Stimulated activated naive CD4-positive, alpha-beta T cell treated with Interleukin-2 at 50 U/mL for 16 hours (primary cell): ENCODE measurements at places on chromosomes 6 and 20.
A peak's percentile ranks its signal among the peaks of the same experiment; 100 is the strongest.

DNA sequence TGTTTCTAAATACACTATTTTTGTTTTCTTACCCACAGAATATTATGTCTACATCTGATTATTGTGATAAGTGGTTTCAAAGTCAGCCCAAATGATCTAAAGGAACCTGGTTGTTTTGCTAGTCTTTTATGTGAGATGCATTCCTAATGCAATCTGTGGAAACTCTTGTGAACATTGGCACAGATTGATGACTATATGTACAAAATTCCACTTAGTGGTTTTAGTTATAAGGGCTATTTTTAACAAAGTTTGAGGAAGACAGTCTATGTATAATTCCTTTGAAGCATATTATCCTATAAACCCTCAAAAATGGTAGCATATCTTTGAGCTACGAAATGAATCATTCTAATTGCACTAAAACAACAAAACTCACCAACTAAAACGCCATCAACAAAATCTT, 140.9 kb downstream of the GRIK2 start:
- DNase-seq: no peak

DNA sequence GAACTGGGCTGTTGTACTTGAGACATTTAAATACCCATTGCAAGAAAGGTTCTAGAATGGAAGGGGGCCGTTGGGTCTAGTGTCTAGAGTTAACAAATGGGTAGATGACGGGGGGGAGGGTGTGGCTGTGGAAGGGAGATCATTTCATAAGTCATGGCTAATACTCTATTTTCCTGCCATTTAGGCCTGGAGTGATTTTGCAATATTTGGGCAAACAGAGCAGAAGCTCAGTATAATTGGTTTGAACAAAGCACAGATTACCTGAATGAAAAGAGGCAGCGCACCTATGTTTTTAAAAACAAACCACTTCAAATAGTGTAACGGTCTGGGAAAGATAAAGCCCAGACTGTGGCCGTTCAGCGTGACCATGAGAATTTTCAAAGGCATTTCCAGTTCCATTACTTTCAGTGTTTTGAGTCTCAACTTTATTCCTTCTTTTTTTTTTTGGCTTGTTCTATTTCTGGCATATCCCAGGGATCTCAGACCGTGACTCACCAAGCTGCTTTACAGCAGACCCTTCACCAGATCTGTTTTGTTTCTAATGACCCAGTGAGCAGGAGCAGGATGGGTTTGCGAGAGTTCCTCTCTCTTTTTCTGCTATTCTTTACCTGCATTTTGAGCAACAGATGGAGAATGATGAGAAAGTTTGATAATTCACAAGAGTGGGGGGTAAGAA, 73.7 kb downstream of the LYRM2 start:
- no peak for DNase-seq

DNA sequence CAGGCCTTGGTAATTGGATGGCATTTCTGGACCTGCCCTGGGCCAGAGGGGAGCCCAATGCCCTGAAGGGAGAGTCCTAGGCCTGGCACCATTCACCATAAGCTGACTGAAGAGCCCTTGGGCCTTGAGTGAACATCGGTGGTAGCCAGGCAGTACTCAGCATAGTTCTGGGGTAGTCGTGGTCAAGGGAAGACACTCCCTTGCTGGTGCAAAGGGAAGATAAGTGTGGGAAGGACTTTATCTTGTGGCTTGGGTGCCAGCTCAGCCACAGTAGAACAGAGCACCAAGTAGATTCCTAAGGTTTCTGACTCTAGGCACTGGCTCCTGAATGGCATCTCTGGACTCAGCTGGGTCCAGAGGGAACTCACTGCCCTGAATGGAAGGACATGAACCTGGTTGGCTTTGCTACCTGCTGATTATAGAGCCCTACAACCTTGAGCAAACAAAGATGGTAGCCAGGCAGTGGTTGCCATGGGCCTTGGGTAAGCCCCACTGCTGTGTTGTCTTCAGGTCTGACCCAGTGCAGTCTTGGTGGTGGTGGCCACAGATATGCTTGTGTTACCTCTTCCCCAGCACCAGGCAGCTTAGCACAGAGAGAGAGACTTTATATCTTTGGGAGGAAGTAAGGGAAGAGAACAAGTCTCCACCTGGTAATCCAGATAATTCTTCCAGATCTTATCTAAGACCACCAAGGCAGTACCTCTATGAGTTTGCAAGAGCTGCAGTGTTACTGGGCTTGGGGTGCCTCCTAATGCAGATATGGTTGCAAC, 83.5 kb downstream of the PRDM13 start:
- DNase-seq: no peak

- no peak for DNase-seq
Observed at GRCh38 chr6:155106456-155107115, 111.5 kb downstream of the TIAM2 start.

DNA sequence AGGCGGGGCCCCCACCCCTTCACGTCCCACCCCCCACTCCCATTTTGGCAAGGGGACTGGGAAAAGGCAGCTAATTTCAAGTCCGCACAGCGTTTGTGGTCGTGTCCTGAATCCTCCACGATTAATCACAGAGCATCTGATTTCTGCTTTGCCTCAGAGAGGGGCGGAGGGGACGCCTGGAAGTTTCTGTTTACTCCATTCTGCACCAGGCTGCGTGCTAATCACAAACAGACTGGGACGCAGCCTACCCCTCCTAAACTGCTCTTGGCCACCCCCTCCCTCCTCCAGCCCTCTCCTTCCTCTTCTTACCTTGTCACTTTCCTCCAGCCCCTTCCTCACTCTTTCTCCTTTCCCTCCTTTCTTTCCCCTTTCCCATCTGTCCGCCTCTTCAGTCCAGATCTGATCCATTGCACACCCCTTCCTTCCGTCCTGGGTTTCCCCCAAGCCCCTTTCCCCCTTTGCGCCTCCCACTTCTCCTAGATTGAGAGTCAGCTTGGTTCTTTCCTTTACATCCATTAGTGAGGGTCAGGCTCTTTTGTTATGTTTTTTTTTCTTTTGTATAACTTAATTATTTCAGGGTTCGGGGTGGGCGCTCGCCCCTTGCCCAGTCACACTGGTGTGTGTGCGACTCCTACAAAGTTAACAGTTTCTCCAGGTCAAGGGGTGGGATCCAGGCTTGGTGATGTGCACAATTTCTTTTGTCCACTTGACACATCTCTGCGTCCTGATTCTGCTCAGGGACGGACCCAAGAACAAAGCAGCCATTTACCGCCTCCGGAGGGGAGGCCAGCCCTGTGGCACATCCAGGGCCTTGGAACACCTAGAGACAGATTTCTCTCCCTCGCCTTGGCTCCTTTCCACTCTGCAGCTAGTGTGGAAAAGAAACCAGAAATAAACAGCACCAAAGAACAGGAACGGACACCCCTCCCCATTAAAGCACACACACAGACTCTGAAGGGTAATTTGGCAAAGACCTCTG, 520 bp upstream of the RIPOR3 start:
- no peak for DNase-seq

DNA sequence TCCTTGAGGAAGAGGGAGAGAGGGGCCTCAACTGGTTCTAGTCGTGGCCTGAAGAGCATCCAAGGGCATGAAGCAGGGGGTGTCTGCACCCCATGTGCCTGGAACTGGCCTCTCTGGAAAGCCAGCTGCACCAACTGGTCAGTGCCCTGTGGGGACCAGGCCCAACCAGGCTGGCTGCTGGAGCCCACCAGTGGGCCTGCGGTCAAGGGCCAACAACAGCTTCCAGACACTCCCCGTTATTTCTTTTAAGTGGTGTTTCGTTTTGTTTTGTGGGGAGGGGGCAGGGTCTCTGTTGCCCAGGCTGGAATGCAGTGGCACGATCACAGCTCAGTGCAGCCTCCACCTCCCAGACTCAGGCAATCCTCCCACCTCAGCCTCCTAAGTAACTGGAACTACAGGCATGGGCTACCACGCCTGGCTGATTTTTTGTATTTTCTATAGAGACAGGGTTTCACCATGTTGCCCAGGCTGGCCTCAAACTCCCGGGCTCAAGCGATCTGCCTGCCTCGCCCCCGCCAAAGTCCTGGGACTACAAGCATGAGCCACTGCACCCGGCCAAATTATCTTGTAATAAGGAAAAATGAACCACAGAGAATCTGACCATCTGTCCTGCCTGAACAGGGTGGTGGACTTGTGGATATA, 11.9 kb upstream of the C20orf144 start:
- DNase-seq: no peak

DNA sequence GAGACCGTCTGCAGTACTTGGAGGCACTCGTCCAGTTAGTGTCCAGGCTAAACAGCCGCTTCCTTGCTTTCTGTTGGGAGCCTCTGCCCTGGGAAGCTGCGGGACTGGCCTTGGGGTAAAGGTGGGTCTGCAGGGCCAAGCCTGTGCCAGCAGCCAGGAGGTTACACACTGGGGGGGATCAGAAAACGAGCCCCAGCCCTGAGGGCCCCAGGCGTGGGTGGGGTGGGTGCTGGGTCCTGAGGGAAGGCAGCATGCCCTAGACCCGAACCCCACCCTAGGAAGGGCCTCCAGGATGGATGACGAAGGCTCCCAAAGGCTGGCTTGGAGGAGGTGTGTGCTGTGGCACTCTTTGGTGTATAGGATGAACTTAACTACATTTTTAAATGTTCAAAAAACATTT, 335.2 kb downstream of the ZFAND3 start:
- DNase-seq: no peak

- no peak for DNase-seq
Observed at GRCh38 chr6:144349690-144350527, 64.8 kb downstream of the UTRN start.

DNA sequence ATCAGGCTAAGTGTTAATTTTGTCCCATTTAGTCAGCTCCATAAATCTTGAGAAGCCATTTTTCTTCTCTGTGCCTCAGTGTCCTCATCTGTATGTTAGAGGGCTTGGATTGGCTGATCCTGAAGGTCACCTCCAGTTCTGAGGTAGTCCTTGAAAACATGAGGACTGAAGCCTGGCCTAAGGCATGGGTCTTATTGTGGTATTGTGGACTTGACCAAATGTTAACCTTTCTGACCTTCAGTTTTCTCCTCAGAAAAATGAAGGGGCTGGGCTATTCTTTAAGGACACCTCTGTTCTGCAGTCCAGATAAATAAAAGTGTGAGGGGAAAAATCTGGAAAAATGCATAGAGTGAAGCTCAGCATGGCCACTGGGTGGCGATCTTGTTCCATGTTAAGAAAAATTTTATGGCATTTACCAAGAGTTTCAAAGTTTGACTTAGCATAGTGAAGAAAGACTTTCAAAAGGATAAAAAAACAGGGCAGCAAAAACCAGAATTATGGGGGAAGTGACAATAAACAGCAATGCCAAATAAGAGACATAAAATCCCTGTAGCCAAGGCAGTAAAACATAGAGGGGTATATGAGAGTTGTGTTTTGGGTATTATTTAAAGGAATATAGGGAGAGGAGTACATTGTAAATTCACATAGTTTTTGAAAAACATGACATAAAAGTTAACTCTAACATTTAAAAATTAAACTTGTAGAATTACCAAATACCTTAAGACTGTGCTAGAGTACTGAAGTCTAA, 13.2 kb upstream of the TFB1M start:
- DNase-seq: peak; percentile 56

- no peak for DNase-seq
Observed at GRCh38 chr6:1695546-1696462, 86.1 kb downstream of the FOXC1 start.

DNA sequence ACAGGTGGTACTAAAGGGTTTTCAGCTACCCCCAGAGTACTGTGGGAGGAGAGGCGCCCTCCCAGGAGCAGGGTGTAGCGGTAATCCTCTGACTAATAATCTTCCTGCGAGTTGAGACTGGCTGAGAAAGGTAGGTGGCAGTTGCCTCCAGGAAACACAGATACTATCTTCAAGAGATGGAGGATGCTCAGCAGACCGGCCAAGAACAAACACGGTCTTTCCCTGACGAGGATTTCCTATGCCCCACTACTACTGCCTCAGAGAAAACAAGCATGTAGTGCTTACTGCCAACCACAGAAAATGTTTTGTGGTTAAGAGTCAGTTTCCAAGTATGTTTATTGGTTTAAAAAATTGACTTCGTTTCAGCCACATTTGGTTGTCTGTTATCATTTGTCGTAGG, 26.8 kb downstream of the C6orf89 start:
- DNase-seq: peak; percentile 70

GRCh38 chr20:32556312-32557184, 28.6 kb downstream of the NOL4L start:
- DNase-seq: no peak

- DNase-seq: no peak
Observed at GRCh38 chr6:167096991-167097390, 25.9 kb upstream of the CCR6 start.

DNA sequence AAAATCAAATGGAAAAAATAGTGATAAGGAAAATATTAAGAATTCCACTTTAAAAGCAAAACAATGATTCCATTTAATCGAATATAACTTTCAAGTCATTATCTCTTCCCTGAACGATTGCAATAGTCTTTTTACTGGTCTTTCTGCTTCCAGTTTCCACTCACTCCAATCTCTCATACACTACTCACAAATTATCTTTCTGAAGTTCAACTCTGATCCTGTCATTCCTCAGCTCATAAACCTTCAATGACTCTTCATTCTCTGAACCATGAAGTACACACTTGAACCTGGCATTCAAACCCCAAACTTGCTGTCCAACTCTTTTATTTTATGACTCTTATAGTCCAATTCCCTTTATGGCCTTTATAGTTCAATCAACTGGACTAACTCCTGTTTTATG, 304.1 kb upstream of the TCF21 start:
- DNase-seq: no peak

DNA sequence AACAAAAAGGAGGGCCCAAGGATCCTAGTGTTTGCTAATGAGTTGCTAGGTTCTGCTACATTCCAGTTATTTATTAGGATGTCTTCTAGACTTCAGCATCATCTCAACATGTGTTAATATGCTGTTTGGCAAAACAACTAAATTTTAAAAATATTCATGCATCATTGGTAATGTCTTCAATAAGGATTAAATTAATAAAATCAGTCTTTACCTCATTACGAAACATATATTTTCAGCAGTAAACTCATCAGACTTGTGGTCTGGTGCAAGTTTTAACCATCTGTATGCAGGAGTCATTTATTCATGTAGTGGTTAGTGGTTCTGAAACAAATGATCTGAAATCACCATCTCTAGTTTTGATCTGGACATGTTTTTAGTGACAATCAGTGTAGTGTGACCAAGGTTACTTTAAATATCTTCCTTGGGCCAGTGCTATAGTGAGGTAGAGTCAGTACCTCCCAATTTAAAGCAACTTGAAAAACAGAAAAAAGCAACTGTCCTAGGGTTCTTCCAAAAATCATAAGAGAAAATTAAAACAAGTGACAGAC, 85.0 kb upstream of the KCNK16 start:
- DNase-seq: no peak

DNA sequence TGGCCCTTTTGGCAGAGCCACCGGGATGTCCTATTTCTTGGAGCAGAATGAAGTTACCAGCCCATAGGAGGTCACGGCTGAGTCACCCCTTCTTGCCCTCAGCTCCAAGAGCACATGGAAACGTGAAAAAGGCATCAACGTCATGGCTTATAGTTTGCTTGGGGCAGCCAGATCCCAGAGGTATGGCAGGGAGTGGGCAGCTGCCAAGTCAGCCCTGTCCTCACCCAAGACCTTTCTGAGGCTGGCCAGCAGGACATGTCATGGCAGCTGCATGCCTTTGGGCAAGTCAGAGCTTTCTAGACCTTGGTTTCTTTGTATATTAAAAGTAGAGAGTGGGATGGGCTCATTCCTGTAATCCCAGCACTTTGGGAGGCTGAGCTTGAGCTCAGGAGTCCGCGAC, 8.2 kb upstream of the MDFI start:
- no peak for DNase-seq
